Epithelial cell of prostate (primary cell): ENCODE measurements at places on chromosomes 16 and 17.

DNA sequence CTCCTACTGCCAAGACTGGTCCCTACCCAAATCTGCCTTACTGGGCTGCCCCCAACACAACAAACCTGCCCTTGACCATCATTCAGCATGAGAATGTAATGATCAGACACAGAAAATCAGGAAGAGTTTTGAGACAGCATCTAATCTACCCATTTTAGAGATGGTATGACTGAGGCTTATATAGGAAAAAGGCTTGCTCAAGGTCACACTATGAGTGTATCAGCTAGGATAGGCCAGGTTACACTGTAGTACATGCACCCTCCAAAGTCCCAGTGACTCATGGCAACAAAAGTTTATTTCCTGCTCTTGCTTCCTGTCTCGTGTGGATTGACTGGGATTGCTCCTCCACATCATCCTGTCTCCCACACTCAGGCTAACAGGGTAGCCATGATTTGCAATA lies 27.9 kb downstream of the NLRC5 start:
- DNase-seq, result no peak

DNA sequence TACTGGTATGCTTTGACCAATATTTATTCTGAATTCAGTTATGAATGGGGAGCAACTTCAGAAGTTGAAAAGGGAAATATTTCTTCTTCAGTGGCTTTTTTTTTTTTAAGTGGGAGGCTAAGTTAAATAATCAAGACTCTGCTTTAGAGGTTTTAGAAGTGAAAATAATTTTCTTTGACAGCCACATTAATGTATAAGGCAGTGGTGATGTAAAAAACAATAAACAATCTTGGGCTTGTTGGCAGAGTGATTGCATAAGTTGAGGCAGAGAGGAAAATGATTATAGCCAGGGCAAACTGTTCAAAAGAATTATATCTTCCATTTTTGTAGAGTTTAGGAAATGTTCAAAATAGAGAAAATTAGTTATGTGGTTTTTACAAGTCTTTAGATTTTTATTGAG lies 5.4 kb upstream of the KRT12 start:
- no peak for DNase-seq

GRCh38 chr17:350706-351448 lies 1.7 kb downstream of the RPH3AL start:
- DNase-seq, result peak; percentile 24

DNA sequence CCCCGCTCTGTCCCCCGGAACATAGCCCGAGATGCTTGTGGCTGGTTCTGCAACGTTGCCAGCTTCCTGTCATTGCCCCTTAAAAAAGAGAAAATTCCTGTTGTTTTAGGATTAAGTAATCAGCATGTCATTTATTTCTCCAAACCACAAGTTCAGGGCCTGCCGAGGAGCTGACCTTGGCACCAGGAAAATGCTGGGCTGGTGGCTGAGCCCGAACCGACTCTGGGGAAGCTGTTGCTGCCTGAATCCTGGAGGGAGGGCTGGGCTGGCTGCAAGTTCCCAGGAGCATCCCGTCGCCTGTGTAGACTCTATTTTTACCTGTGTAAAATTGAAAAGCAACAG lies 130.9 kb upstream of the FOXF1 start:
- DNase-seq, result no peak

DNA sequence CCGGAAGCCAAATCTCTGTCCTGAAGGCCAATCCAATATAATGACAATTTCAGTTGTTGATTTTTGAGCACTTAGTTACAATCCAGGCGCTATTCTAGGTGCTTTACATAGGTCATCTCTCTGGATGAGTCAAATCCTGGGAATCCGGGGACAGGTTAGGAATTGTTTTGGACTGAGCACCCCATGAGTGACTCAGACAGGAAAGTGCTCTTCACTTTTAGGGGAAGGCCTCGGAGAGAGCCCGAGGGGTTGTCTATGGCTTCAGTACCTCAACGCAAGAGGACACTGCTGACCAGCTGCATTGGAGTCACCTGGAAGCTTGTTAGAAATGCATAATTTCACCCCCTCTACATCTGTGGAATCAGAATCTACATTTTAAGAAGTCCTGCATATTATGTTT lies 108.8 kb downstream of the IRX5 start:
- DNase-seq, result peak; percentile 45

DNA sequence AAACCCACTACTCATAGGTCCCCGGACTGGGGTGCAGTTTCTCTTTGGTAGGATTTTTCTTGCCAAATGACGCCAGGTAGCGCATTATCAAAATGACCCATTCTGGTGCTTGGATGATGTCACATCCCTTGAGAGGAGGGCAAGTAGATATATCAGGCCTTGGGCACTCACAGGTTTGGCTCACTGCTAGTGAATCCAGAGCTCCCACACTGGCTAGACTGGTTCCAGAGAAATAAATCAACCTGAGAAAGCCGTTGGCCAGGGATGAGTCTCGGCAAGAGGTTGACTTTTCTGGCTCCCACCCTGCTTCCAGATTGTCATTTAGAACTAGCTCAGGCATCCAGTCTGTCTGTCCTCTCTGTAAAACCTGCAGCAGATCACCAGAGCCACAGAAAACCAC lies 188.4 kb upstream of the MAF start:
- peak; percentile 33 for DNase-seq

DNA sequence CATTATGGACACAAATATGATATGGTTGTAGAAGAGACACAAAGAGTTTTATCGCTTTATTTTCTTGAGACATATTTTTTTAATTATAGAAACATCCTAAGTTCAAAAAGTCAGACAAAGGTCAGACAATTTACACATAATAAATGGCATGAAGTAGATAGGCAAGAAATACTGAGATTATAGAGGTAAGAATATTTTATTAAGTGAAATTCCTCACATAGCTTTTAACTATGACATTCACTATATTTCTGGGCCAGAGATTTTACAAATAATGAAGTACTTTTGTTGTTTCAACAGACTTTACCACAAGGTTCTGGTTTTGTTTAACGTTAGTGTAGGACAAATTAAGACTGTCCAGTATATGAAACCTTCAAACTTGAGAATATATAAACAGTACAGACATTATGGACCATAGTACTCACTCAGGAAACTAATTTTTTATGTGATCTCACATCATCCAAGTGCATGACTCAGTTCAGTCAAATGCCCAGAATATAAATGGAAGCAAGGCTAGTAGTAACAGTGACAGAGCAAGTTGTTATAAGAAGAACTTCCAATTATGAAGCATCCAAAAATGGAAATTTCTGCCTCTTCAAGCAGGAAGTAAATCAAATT lies 394.8 kb downstream of the KCNJ2 start:
- no peak for DNase-seq

GRCh38 chr17:43536236-43536992 lies 9.7 kb downstream of the ETV4 start:
- no peak for DNase-seq

GRCh38 chr17:81020767-81021497 lies 14.0 kb upstream of the BAIAP2 start:
- no peak for DNase-seq

- no peak for DNase-seq
These were observed 5.4 kb upstream of the SLC5A2 start for GRCh38 chr16:31477220-31478216.

DNA sequence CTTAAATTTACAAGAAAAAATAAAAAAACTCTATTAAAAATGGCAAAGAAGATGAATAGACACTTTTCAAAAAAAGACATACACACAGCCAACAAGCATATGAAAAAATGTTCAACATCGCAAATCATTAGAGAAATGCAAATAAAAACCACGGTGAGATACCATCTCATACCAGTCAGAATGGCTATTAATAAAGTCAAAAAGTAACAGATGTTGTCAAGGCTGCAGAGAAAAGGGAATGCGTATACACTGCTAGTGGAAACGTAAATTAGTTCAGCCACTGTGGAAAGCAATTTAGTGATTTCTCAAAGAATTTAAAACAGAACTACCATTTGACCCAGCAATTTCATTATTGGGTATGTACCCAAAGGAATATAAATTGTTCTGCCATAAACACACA lies 31.4 kb downstream of the CAPNS2 start:
- no peak for DNase-seq

DNA sequence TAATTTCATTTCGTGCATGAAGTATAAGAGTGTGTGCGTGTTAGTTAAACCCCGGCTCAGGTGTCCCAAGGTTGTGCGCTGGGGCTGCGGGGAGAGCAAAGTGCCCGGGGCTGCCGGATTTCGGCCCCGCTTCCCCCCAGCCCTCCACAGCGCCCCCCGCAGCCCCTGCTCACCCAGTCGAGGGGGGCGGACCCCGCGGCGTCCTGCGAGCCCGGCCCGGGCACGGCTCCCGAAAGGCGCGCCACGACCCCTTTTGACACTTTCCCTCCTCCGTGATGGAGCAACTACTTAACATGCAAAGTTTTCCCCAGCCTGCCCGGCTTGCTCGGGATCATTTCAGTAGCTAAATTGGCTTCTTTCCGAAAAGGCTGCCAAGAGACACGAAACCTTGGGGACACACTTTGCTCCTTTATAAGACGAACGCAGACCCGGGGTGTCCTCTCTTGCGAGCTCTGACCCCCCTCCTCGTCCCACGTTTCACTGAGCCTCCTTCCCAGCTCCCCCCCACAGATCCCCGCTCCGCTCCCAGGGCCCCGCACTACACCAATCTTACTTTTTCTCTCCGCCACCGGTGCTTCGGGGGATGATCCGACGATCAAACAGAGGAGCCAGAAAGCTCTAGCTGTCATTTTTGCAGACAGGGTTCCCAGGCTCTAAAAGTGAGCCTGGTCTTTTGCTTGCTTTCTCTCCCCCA lies 552 bp downstream of the C17orf58 start:
- no peak for DNase-seq

GRCh38 chr16:53090286-53090590 lies 35.4 kb downstream of the CHD9 start:
- DNase-seq, result no peak

DNA sequence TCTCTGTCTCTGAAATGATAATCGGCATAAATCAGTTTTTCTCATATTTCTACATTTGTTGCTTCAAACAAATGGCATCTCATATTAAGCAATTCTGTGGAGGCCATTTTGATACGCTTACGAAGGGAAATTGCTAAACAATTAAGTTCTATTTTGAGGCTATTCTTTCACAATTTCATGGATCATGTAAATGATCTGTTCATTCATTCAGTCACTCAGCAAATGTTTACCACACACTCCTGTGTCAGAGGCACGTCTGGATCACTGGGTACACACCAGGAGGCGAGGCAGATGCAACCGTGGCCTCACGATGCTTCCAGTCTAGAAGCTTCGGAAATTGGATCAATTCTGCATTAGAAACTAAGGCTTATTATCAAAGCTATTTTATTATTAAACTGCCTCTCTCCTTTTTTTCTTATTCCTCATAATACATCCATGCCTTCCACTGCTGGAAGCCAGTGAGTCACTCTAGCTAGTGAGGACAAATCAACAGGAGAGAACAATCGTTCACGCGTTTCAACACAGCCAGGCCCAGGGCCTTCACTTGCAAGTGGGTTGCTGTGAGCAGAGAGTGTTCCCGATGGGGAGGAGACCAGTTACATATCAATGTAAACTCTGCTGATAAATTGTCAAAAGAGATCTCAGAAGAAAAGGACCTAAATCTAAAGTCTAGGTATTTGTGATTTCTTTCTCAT lies 11.3 kb upstream of the SLC39A11 start:
- DNase-seq, result no peak

DNA sequence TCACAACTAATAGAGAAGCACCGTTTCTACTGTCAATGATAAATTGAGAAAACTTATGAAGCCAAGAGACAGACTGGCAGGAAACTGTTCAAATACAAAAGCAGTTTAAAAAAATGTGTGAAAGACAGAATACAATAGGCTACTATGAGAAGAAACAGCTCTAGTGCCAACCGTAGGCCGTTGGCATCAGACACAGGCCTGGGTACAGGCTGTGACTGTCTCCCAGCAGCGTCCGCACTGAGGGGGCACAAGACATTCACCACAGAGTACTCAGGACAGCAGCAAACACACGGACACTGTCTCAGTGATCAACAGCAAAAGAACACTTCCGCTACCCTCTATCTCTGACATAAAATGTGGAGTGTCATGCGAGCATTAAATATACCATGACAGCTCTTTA lies 7.8 kb upstream of the C1QBP start:
- no peak for DNase-seq

DNA sequence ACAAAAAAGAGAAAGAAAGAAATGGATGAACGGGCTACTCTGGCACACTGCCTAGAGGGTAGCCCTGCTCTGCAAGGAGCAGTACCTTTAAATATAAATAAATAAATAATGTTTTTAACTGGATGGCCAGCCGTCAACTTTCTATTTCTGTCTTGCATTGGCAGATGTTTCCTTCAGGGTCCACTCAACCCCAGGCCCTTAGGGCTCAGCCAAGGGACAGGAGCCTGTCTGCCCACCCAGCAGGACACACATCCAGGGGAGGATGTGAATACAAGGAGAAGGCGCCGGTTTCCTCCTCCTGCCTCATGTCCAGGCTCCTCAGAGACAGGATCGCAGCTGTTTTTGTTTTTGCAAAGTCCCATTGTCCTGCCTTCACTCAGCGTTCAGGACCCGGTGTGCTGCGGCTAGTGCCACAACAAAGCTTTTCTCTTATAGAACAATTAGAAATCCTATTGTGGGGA lies 22.6 kb downstream of the TTYH2 start:
- no peak for DNase-seq

DNA sequence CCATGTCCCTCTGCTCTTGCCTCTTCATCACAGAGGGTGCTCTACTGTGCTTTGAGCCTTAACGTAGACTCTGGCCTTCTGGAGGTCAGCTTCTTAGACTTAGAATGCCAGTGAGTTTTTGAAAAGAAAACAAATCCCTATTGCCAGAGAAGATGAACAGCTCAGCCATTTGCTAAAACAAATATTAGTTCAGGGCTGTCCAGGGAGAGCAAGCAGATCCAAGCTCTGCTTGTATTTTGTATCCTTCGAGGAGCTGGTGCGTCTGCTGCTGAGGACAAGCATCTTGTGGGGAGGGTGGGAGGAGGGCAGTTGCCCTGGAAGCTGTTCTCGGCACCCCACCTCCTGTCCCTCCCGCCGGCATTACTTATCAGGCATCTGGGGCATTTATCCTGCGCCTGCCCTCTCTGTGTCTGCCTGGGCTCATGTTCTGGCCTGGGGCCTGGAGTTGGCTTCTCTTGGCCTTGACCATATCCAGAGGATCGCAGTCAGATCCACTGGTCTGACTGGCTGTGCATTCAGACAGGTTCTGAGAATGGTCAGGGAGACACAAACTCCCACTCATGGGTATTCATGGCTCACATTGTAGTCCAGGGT lies 173.1 kb upstream of the NLRP1 start:
- no peak for DNase-seq

DNA sequence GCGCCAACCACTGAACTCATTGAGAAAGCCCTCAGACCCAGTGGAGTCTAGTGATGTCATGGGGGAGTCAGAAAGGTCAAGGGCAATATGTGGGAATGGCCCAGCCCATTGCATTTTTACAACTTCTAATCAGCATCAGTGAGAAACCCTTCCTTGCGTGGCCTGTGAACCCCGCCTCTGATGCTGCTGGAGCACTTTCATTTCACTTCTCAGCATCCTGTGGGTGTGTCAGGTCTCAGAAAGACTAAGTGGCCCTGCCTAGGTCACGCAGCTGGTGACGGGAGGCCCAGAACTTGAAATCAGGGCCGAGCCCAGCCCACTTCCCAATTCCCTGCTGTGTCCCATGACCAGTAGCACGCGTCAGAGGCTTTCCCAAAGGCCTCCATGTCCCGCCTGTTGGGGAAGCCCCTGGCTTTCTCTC lies 6.1 kb downstream of the DNAI2 start:
- DNase-seq, result no peak

- no peak for DNase-seq
These were observed 45.9 kb upstream of the DOC2B start for GRCh38 chr17:227078-227945.

- peak; percentile 57 for DNase-seq
These were observed 54.0 kb downstream of the CNGB1 start for GRCh38 chr16:57916735-57917438.
